ENCODE measurements at places on chromosomes 3 and 15.

DNA sequence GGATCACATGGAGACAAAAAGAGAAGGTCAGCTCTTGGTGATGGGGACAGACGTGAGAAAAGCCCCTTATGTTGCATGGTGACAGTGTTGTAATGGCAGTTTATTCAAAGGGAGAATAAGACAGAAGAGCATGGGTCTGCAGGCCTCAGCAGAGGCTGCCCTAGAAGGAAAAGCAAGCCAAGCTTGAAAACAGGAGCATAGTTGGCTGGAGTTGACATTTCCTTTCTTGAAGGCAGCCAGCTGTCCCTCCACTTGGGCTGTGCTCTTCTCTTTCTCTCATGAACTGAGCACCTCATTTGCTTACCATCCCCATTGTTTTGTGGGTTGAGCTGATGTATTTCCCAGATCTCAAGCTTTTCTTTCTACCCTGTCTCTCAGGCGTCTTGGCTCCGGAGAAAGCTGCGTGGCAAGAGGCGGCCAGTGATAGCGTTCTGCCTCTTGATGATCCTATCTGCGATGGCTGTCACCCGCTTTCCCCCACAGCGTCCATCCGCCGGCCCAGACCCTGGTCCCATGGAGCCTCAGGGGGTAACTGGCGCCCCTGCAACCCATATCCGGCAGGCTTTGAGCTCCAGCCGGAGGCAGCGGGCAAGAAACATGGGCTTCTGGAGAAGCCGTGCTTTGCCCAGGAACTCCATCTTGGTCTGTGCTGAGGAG lies 52.9 kb downstream of the GASK1A start:
- peak; percentile 50 for DNase-seq

GRCh38 chr15:74123131-74123429 lies 7.3 kb upstream of the ISLR2 start:
- no peak for DNase-seq

GRCh38 chr15:75235051-75235673 lies 23.0 kb upstream of the GOLGA6C start:
- no peak for DNase-seq

DNA sequence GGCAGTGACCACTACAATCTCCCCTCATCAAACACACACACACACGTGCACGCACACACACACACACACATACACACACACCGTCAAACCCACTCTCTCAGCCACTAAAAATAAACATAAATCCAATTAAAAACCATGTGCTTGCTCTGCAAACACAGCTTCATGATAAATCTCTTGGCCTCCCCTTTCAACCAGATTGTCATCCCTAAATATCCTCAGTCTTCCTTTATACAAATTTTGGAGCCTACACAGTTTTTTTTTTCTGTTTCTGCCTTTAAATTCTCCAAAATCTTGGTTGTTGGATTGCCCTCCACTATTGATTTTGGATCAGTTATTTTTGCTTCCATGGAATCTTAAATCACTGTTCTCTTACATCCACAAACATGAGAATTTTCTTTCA lies 245.6 kb downstream of the SATB1 start:
- no peak for DNase-seq

- no peak for DNase-seq
These were observed 4.8 kb upstream of the FSIP1 start for GRCh38 chr15:39787479-39787878.

- DNase-seq = no peak
These were observed 259.2 kb downstream of the NEK10 start for GRCh38 chr3:27110020-27110419.

DNA sequence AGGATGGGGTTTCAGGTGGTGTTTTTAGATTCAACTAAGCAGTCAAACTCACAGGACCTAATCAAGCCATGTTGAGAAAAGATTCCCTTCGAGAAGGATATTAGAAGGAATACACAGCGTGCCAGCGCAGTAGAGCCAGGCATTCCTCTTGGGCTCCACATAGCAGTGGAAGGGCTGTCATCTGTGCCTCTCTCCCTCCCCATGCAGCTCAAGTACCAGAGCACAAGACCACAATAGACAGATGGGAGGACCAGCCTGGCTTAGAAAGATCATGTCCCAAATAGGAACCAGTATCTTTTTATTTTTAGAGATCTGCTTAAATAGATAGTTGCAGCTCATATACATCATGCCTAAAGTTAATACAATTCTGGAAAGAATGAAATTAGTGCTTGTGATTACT lies 37.9 kb downstream of the LMLN start:
- DNase-seq = no peak

GRCh38 chr3:64408770-64409169 lies 183.5 kb upstream of the PRICKLE2 start:
- DNase-seq = no peak

DNA sequence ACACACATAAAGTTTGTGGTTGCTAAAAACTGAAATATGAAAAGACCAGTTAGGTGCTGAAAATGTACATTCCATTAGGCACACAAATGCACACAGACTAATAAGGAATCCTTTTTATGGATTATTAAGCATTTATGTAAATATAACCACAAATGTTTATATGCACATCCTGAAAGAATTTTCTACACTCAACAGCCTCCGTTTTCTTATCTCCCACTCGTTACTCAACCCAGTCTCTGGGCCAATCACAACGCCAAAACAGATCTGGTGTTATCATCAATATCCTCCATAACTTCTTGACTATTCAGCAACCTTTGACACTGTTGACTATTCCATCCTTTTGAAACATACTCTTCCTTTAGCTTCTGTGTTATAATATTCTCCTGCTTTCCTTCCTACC lies 136.4 kb downstream of the ATP8B4 start:
- DNase-seq = no peak

DNA sequence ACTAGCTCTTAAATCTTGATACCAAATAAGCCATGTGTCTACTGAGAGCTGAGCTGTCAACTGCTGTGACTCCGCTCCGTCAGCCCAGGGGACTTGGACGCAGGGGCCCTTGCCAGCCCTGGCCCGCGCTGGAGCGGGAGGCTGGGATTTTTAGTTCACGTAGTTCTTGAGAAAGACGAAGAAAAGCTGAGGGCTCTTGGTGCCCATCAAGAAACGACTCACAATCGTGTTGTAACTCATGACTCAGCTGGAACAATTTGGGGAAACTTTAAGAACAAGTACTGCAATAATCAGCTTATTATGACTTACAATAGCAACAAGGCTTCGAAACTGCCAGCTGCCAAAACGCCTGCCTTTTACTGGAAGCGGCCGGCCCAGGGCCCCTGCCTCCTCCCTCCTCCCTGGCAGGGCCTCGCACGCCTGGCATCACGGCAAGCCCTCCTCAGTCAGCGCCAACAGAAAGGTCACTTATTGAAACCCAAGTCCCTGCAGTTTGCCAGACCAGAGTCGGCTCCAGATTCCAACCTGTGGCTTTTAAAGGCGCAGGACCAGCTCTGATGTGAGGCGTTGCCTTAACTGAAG lies 60.3 kb downstream of the RGMA start:
- peak; percentile 92 for DNase-seq

DNA sequence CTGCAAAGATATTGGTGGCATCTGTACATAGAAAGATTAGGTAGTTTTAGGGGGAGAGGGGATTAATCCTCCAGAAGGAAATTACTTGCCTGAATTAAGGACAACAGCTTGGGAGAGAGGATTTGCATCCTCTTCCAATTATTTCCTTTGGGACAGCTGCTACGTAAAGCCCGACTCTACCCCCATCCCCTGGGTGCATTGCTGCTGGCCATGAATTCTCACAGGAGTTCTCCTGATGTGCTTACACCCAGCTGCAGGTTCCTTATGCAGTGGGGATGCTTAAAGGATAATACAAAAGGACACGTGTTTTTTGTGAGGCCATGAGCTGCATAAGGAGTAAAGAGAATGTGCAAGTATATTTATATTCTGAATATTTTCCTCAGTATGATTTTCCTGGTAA lies 132.3 kb downstream of the VPS8 start:
- no peak for DNase-seq

Data from upper lobe of left lung (tissue), 6 donors.